ENCODE measurements at places on chromosomes 16 and 17.

GRCh38 chr17:64130559-64131001 is 636 bp upstream of the ERN1 start:
- DNase-seq, result no peak

GRCh38 chr17:83034525-83034924 is 44.9 kb upstream of the METRNL start:
- DNase-seq, result no peak

- DNase-seq, result no peak
These were observed 3.5 kb downstream of the CD300LB start for GRCh38 chr17:74527756-74528155.

- DNase-seq, result no peak
These were observed 47.4 kb upstream of the NUDT7 start for GRCh38 chr16:77674888-77675287.
